ENCODE measurements at places on chromosomes 2 and 18. TPM values are rescaled to one million over a fixed set of nuclear protein-coding genes. Genes with fewer than 3 reads are reported as not detected.

The DCC gene
- 99.5 TPM for total RNA-seq

The CD207 gene
- 1.1 TPM for total RNA-seq

DNA sequence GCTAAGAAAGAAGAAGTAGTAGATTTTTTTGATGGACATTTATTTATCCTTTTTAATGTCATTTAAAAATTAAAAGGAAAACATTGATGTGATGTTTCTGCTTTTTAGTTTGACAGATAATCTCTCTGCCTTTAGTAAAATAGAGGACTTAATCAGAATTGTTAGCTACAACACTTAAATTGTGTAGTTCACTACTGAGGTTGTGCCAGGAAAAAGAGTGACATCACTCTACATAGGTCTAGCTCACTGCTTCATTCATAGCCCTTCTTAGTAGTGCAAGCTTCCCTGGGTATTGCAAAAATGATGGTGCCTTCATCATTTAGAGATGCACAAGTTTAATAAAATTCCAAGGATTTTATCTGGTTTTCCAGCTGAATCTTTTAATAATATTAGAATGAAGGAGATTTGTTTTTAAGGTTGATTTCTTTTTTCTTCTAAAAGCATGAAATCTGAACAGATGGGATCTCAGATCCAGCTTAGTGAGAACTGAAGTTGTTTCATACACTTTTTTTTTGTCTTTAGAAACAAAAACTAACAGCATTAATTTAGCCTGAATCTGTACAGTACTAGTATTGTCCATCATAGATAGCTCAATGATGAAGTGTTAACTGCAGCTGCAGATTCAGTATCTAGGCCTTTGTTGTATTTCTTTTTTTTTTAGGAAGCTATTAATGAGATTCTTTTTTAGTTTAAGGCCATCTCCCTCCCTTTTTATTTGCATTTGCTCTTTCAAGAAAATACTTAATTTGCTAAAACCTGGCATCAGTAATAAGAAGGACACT lies 20.6 kb upstream of the TMEFF2 start:
- DNase-seq = no peak

GRCh38 chr2:113233593-113234550 lies 44.8 kb downstream of the PAX8 start:
- no peak for DNase-seq

GRCh38 chr2:29159125-29159524 lies 43.9 kb downstream of the CLIP4 start:
- no peak for DNase-seq

DNA sequence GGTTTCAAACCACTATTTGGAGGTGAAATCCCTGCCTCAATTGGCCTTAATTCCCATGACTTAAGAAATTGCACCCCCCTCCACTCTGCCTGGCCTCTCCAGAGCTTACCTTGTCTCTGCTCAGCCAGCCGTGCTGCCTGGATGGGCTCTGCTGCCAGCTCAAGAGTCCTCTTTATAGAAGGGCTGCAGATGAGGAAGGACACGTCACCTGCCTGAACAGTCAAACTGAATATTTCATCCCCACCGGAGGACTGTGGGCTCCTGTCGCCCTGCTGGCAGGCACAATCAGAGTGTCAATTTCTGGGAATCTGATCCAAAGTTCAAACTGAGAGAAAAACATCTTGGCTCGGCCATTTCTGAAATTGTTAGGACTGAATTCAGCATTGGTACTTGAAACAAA lies at the start of gene OTOS:
Gene OTOS, minus strand, starts transcription at position 148 of the 400 bp plus-strand sequence. CDS start 332 bp downstream, outside the sequence.
- no peak for DNase-seq

- no peak for DNase-seq
Measured at GRCh38 chr2:59206361-59206760, 965.2 kb upstream of the FANCL start.
